ENCODE measurements at places on chromosomes 11 and 22.
A peak's percentile ranks its signal among the peaks of the same experiment; 100 is the strongest.

GRCh38 chr11:113184498-113184897 lies 129.9 kb upstream of the TTC12 start:
- peaks cover 6% of the 10 kb centered on the region for H3K4me1 ChIP-seq
- H3K4me3 ChIP-seq = no peak overlapping the region
- no peak overlapping the region for H3K27ac ChIP-seq
- no peaks in the 10 kb centered on the region for H3K27me3 ChIP-seq
- peak; percentile 81 for DNase-seq

DNA sequence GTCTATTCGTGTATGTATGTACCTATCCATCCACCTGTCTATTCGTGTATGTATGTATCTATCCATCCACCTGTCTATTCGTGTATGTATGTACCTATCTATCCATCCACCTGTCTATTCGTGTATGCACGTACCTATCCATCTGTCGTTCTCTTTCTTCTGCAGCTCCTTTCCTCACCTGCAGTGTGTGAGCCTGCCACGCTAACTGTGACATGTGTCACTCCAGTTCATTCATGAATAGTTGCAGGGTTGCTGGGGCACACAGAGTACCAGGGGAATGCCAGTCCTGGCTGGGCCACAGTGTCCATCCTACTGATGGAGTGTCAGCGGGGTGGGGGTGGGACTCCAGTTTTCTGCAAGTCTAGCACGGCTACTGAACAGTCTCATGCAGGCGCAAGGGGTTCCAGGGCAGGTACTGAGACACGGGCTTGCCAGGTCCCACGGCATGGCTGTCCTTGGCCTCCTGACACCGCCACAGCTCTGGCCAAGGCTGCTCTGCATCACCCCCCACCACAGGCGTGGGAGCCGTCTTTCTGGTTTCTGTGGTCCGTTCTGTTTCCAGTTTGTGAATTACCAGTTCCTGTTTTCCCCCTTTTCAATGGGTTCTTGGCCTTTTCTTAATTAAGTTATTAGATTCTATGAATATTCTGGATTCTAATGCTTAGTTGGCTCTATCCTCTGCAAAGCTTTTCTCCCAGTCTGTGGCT lies 88.8 kb upstream of the CLDN5 start:
- no peak for DNase-seq
- H3K27ac ChIP-seq = no peak overlapping the region
- H3K4me1 ChIP-seq = no peaks in the 10 kb centered on the region

DNA sequence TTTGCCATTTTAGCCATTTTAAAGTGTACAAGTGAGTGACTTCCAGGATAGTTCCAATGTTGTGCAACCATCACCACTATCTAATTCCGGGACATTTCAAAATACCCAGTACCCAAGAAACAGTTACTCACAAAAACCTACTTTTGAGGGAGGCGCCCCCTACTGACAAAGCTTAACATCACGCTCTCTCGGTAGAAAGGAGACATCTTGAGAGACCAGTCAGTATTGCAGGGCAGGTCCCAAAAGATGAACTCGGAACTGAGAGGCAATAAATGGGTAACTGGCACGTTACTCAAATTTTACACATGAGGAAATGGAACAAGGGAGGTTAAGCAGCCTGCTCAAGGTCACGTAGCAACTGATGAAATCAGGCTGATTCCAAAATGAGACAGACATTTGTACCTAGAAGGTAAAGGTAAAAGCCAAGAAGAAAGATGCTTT lies 50.0 kb upstream of the POU2AF1 start:
- H3K27me3 ChIP-seq = no peaks in the 10 kb centered on the region
- H3K36me3 ChIP-seq = no peaks in the 10 kb centered on the region
- peak; percentile 71 for DNase-seq
- H3K4me3 ChIP-seq = no peak overlapping the region

GRCh38 chr11:45168366-45169130 lies 22.1 kb downstream of the PRDM11 start:
- no peak overlapping the region for H3K27ac ChIP-seq
- no peak overlapping the region for H3K4me3 ChIP-seq
- no peaks in the 10 kb centered on the region for H3K27me3 ChIP-seq
- no peak for DNase-seq
- H3K36me3 ChIP-seq = no peaks in the 10 kb centered on the region

DNA sequence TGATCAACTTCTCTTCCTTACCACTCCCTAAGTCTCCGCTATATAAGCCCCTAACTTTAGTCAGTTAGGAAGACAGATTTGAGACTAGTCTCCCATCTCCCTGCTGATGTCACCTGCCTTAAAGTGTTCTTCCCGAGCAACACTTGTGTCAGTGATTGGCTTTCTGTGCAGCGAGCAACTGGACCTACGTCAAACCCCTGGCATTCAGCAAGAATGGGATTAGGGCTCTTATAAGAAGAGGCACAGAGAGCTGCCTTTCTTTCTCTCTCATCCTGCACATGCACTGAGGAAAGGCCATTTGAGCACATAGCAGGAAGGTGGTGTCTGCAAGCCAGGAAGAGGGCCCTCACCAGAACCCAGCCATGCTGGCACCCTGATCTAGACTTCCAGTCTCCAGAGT lies 116.6 kb upstream of the THY1 start:
- H3K36me3 ChIP-seq = no peaks in the 10 kb centered on the region
- no peaks in the 10 kb centered on the region for H3K4me1 ChIP-seq
- DNase-seq = no peak
- no peak overlapping the region for H3K4me3 ChIP-seq

- H3K36me3 ChIP-seq = peaks cover 2% of the 10 kb centered on the region
- no peaks in the 10 kb centered on the region for H3K27me3 ChIP-seq
- no peak for DNase-seq
- H3K4me3 ChIP-seq = no peak overlapping the region
Observed at GRCh38 chr11:47711816-47712215, 3.4 kb downstream of the AGBL2 start.

DNA sequence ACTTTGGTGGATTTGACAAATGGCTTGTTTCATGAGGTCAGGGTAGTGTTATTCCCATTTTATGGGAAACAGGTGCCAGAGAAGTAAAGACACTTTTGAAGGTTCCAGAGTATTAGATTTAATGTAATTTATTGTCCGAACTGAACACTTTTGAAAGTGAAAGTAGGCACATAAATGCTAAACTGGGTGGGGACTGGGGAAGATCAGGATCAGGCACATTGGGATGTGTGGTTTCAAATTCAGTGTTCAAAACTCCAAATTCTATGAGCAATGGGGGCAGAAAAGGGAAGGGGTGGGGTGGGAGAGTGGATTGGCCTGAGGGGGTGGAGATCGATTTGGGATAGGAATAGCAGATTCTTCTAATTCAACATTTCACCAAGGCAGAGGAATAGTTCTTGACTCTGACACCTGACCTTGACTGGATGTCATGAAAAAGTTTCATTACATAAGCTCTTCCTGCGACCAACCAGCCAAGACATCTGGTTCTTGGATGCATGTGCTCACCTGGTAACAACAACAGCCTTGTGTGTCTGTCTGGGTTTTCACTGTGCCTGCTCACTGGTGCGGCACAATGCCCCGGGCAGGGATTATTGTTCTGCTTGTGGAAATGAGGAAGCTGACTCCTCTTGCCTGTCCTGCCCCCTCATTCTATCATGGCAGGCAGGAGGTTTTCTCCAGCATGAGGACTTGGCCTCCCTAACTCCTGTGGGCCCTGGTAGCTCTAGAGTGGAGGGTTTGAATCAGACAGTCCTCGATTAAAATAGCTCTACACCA lies 10.8 kb downstream of the PPFIBP2 start:
- H3K4me1 ChIP-seq = no peaks in the 10 kb centered on the region
- DNase-seq = no peak
- no peaks in the 10 kb centered on the region for H3K27me3 ChIP-seq
- H3K27ac ChIP-seq = no peak overlapping the region
- H3K4me3 ChIP-seq = no peak overlapping the region
- no peaks in the 10 kb centered on the region for H3K36me3 ChIP-seq

DNA sequence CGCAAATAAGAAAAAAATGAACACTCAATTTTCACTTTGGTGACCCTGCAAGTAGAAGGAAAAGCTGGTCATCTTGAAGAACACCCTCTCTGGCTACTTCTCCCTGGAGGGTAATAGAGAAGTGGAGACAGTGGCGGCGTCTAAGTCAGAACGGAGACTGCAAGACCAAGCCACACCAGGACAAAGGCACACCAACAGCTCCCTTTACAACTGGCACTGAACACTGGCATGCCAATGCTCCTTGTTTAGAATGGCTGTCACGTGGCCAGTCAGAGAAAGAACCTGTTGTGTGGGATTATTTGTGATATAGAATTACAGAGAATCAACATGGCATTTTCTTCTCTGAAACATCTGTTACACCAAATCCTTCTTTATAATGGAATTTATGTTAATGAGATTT lies 61.3 kb upstream of the YPEL1 start:
- H3K27me3 ChIP-seq = no peaks in the 10 kb centered on the region
- H3K4me1 ChIP-seq = no peaks in the 10 kb centered on the region
- DNase-seq = no peak
- no peak overlapping the region for H3K4me3 ChIP-seq
- H3K27ac ChIP-seq = no peak overlapping the region

DNA sequence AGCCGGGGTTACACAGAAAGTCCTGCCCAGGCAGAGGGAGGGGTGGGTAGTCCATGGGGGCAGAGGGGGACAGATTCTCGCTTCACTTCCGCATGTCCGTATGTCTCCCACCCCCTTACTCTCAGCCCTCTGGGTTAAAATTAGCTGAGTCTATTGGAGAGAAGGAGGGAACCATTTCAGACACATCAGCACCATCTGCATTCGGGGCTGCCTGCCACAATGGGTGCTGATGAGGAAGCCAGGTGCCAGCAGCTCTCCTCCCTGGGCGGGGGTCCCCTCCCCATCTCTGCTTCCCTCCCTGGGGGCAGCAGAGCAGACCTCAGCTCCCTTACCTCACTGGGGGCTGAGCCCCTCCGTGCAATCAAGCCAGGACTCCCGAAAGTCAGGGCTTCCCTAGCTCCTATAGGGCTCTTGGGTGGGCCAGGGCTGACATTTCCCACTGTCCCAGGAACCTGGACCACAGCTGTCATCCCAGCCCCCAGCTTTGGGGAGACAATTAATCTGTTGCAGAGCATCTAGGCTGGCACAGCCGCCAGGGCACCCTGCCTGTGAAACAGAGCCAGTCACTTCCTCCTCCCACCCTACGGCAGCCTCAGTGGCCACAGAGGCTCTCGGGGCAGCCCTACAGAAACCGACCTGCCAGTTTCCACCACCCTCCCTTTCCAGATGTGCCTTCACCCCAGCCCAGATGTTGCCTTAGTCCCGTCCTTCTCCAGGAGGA lies 67.3 kb downstream of the PDE2A start:
- no peaks in the 10 kb centered on the region for H3K27me3 ChIP-seq
- no peak for DNase-seq
- no peaks in the 10 kb centered on the region for H3K36me3 ChIP-seq
- no peak overlapping the region for H3K27ac ChIP-seq

DNA sequence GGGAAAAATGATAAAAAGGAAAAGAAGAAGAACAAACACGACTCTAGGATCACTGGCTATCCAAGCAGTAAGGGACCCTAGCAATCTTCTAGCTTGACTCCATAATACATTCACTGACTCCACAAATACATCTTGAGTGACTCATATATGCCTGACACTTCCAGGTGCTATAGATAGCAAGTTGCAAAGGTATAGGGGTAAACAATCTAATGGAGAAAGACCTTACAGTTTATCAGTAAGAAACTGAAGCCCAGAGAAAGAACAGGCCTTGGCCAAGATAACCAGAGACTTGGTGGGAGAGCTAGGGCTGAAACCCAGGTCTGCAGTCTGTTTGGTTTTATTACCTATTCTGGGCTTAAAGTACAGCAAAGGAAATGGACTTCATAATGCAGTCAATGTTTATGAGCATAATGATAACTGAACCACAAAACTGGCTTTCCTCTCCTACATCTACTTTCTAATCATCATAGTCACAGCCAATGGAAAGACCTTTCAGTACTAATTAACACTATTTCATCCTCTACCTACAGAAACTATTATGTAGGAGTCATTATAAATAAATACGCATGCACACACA lies 19.7 kb upstream of the SLC5A1 start:
- no peaks in the 10 kb centered on the region for H3K27me3 ChIP-seq
- peak; percentile 19 for DNase-seq
- H3K4me1 ChIP-seq = no peaks in the 10 kb centered on the region
- no peak overlapping the region for H3K27ac ChIP-seq

- H3K4me1 ChIP-seq = peaks cover 2% of the 10 kb centered on the region
- no peak overlapping the region for H3K4me3 ChIP-seq
- no peak overlapping the region for H3K27ac ChIP-seq
- H3K36me3 ChIP-seq = no peaks in the 10 kb centered on the region
- no peak for DNase-seq
- H3K27me3 ChIP-seq = no peaks in the 10 kb centered on the region
Observed at GRCh38 chr11:100793525-100793924, 106.4 kb downstream of the ARHGAP42 start.

GRCh38 chr11:130478204-130478701 lies 29.8 kb downstream of the ADAMTS15 start:
- peaks cover 5% of the 10 kb centered on the region for H3K4me1 ChIP-seq
- H3K36me3 ChIP-seq = no peaks in the 10 kb centered on the region
- H3K4me3 ChIP-seq = no peak overlapping the region

DNA sequence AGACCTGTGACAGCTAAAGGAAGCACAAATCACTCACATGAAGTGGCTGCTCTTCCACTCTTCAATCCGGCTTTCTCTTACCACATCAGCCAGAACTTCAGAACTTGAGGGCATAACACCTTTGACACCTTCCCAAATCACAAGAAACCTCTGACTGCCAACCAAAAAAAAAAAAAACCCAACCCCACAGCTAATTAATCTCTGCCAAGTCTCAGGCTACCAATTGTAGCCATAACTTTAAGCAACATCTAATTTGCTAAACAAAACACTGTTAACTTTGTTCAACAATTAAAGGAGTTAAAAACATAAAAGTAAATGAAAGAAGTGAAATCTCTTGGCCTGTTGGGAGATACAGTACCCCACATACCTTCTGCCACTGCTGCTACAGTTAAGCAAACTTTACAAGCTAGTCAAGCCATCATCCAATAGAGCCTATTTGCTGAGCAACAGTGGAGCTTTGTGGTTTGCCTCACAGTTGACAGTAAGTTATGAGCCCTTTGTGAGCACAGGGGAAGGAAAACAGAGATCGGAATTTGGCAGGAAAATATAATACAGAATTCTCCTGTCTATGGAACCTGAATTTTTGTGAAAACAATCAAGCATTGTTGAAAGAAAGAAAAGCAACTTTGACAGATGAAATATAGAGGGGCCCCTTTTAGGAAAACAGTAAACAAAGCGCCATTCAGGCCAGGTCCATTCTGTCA lies at the start of gene SOX6:
Gene SOX6, minus strand, starts transcription at position 490 of the 704 bp plus-strand sequence. CDS start 15,298 bp downstream, outside the sequence.
- DNase-seq = peak; percentile 26
- no peak within 1 kb of the TSS for H3K27ac ChIP-seq
- H3K36me3 ChIP-seq = no peaks in the 10 kb centered on the region
- H3K4me1 ChIP-seq = no peaks in the 10 kb centered on the region
- H3K27me3 ChIP-seq = no peaks in the 10 kb centered on the region
